NCI-H774 (cell line): ENCODE measurements at places on chromosomes 5 and 9.

GRCh38 chr5:179907556-179908324 lies at the start of gene TBC1D9B:
TBC1D9B (minus strand) TSS chr5:179907897; CDS start chr5:179907821, 76 bp downstream.
- peak; percentile 65 for DNase-seq

GRCh38 chr5:147245381-147246165 lies 10.7 kb downstream of the STK32A start:
- DNase-seq, result no peak

DNA sequence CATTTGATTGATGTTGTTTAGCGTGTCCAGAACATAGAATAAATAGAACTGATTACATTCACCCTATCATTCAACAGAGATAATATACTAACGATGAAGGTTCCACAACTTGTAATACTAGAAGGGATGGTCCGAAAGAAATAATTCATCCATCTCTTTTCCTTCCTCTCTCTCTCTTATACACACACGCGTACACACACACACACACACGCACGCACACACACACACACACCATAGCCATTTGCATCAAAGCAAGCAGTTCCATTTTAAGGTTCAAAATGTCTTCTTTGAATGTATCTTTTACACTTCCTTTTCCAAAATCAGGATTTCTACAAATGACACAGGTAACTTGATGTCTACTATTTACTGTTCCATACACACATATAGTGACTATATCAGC lies 887 bp downstream of the GDA start:
- no peak for DNase-seq

DNA sequence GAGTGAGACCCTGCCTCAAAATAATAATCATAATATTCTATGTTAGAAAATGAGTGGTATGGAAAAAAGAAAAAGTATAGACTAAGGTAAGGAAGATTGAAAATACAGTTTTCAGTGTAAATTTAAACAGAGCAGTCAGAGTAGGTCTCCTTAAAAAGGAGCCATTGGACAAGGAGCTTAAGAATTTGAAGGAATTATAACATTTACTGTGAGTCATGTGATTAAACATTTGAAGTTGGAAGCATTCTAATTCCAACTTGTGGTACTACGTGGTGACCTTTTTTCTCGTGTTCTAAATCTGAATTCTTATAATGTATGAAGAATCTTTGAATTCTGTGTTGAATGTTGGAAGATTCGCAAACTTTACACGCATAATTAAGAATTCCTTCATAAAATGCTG lies 39.3 kb upstream of the TMEM171 start:
- no peak for DNase-seq

GRCh38 chr5:107597803-107598202 lies 72.9 kb downstream of the EFNA5 start:
- no peak for DNase-seq

DNA sequence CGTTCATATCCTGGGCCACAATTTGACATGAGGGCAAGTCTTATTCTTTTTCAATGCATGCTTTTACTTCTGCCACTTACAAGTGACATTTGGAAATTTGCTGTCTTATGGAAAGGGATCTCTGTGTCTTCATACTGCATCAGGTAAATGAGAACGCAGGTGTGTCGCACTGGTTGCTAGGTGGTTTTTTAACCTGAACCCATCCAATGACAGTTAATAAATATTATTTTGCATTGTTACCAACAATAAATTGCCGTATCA lies 1.1 kb downstream of the ADAMTS16 start:
- no peak for DNase-seq

- DNase-seq, result no peak
Observed at GRCh38 chr5:66745297-66745696, 149.1 kb downstream of the MAST4 start.

- DNase-seq, result no peak
Observed at GRCh38 chr5:102902135-102902448, 147.0 kb downstream of the PAM start.
